Stimulated activated CD4-positive, alpha-beta T cell treated with anti-CD3 and anti-CD28 coated beads, TNF-alpha, amount 100 ng/mL, for 24 hours (primary cell): ENCODE measurements at places on chromosomes 5 and 9.

GRCh38 chr5:40134883-40135520 is 544.7 kb upstream of the PTGER4 start:
- DNase-seq = no peak

- no peak for DNase-seq
These were observed 39.1 kb upstream of the UNC5A start for GRCh38 chr5:176771102-176771845.

DNA sequence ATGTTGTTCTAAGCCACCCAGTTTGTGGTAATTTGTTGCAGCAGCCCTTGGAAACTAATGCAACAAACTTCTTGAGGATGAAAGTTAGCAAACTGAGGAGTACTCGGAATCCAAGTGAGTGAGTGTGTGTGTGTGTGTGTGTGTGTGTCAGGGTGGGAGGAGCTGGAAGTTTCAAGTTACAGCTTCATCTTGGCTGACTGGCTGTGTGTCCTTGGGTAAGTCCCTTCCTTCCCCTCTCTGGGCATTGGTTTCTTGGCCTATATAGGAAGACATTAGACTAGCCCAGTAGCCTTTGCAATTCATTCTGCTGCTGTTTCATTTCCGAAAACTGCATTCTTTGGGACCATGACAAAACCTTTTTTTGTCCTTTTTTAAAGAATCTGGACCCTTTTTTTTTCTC is 157.2 kb downstream of the MELK start:
- no peak for DNase-seq

GRCh38 chr5:123220621-123221146 is 131.6 kb downstream of the PRDM6 start:
- DNase-seq = no peak

- DNase-seq = no peak
These were observed 204.2 kb upstream of the PTGER4 start for GRCh38 chr5:40475561-40475960.

DNA sequence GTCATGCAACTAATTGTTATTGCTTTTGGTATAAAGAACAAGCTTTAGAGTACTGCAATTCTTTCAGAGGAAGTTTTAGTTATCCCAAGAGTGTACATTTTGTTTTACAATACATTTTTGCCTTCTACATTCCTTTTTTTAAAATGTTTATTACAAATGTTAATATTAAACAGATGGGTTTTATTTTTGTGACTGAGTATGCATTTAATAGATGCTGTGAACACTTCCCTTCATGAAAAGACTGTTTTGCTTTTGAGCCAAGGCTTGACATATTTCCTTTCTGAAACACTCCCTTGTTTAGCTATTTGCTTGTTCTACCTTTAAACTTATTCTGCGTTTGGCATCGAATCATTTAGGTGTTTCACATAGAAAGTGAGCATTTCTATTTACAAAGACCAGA is 14.8 kb upstream of the ZNF474 start:
- DNase-seq = no peak

- DNase-seq = no peak
These were observed 251.4 kb upstream of the IL12B start for GRCh38 chr5:159581502-159582249.

GRCh38 chr5:13207112-13207511 is 737.4 kb downstream of the DNAH5 start:
- DNase-seq = no peak

DNA sequence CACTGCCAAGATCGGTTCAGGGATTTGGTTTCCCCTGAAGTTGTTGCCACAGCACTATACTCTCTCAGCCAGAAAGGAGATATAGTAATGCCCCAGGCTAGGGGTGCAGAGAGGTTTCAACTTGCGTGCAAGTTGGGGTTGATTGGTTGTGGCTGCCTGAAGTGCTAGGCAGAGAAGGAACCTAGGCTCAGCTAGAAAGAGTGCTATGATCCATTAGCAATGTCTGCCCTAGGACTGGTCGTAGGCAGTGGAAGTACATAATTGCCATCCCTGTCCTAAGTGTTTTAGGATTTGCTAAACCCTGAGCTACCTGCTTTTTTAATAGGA is 136.6 kb upstream of the SMIM23 start:
- no peak for DNase-seq
